ENCODE measurements at places on chromosomes 7 and 10.

DNA sequence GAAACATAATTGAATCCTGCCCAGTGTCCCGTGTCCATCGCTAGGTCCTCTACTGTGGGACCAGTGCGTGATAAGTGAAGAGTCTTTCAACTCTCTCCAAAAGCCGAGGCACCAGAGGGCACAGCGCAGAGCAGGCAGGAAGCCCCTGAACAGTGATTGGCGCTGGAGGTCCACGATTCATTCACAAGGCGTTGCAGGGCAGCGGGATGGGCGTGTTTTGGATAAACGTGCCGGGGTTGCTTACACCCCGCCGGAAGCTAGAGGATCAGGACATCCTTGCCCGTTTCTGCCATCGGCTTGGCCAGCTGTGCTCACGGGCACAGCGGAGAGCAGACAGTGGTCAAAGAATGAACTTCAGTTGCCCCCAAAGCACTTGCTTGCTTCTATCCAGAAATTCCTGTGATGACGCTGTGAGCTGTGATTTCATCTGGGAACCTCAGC lies 86.0 kb upstream of the PFKP start:
- DNase-seq = no peak

GRCh38 chr7:36708767-36709166 lies 15.5 kb downstream of the AOAH start:
- no peak for DNase-seq

GRCh38 chr10:132237871-132238270 lies 51.1 kb downstream of the DPYSL4 start:
- DNase-seq = no peak

DNA sequence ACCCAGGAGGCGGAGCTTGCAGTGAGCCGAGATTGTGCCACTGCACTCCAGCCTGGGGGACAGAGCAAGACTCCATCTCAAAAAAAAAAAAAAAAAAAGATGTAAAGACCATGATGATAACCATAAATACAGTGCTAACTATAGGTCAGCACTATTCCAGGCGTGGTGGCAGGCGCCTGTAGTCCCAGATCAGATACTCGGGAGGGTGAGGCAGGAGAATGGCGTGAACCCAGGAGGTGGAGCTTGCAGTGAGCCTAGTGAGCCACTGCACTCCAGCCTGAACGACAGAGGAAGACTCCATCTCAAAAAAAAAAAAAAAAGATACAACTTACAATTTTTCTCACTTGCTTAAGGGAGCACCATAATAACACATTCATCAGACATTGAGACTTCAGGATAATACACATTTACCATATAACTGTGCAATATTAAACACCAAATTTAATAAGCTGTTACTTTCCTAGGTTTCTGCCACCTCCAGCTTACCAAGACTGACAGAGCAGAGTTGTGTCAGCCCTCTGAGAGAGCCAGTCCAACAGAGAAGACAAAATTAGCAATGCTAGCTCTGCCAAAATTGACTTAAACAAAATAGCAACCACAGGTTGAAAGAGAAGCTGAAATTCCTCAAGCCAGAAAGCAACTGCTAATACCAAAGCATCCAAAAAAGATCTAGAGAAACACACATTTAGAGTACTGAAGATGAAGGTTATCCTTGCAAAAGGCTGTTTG lies 8.2 kb downstream of the DNA2 start:
- DNase-seq = no peak

DNA sequence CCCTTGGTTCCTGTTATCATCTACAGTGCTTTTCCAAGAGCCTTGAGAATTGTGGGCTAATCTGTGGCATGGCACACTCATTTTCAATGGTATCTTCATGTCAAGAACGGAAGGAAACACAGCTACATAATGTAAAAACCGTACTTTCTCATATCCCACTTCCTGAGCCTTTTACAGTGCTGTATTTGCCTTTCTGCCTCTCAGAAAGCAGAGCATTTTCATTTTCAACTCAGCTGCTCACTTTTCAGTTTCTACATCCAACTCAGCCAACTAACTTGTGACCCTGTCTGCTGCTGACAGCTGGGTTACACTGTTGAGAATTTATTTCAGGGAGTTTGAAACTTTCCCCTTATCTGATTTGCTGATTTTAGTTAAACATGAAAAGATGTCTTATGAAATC lies 875.8 kb upstream of the KCND2 start:
- DNase-seq = no peak

- no peak for DNase-seq
Observed at GRCh38 chr7:148241700-148242293, 348.8 kb upstream of the C7orf33 start.

DNA sequence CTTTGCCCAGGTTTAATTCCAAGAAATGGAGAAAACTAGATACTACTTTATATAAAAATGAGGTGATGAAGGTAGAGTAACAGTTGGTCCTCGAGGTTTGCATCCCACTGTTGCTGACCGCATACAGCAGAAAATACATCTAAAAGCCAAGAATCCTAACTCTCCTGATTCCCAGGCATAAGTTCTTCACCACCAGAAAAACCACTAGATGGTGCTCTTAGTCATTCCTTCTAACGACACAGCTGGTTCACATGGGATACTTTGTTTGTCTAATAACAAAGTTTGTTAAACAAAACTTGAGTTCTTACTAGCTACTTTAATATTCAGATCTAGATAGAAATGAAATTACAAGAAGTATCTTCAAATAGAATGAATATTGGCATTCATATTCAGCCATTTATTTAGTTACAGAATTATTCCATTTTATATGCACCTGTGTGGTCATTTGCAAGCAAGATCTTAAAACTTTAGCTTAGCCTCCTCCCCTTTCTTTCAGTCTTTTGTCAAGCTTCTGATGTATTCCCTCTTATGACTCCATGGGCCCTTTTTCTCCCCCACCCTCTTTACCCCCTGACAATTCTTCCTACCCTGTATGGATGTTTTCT lies 54.1 kb upstream of the CYP26C1 start:
- DNase-seq = no peak

DNA sequence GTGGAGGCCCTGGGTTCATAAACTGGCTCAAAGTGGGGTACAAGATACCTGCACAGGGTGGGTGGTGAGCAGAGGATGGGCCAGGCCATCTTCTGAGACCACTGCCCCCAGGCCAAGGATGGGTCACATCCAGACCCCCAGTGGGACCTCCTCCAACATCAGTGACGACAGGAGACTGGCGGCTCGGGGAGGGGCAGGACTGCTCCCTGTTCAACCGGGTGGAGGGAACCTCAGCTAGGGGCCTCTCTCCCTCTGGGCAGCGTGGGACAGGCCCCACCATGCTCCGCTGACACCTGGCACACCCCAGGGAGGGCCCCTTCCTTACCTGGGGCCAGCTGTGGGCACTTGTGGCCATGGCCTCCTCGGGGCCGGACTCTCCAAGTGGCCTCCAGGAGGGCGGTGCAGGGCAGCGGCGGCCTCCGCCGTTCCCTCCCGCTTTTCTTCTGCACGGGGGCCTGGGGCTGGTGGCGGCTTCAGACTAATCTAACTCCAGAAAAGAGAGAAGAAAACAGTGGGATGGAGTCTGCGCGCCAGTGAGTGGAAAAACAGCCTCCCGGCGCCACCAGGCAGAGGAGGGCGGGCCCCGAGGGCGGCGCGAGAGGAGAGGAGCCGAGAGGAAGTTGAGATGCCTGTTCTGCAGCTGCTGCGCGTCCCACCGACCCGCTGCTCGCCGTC lies at the start of gene CALHM2:
CALHM2 (minus strand) TSS at position 540 of the 675 bp plus-strand sequence. CDS start 2,429 bp downstream, outside the sequence.
- peak; percentile 32 for DNase-seq

DNA sequence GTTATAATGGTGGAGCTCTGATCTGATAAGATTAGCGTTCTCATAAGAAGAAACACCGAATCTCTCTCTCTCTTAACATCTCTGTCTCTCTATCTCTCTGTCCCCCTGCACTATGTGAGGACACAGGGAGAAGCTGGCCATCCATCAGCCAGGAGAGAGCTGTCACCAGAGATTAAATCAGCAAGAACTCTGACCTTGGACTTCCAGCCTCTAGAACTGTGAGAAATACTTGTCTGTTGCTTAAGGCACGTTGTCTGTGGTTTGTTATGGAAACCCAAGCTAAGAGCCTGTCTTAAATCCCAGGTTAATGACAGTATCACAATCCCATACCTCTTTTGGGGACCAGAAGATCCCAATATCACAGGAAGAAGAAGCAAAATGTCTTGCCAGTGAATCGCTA lies 132.0 kb upstream of the AKR1E2 start:
- DNase-seq = no peak

DNA sequence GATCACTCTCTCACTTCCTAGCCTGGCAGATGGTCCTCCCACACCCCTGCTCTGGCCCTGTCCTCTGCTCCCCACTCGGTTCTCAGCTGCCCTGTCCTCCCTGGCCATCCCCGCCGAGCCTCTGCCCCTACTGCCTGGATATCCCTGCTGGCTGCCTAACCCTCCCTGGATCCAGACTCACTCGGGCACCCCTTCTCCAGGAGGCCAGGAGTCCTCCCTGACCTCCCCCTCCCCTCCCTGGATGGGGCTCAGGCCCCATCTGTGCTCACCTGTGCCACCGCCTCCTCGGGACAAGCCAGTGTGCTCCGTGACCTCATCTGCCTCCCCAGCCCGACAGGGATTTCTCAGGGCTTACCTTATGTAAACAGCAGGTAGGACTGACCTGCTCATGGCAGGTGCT lies 406.1 kb downstream of the TCERG1L start:
- no peak for DNase-seq

DNA sequence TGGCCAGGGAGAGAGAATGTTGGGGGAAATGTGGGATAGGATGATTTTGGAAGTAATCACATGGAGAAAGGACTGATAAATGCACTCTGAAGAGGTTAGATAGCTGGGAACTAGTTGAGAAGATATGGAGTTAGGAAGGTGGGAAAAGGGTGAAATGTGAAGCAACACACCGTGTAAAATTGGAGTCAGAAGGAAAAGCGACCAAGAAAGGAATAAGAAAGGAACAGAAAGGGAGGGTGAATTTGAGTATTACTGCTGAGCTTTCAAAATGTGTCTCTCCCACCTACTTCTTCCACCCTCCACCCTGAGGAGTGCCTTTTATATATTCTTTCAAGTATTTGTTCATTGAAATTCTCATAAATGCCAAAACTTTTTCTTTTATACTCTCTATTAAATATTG lies 171.8 kb downstream of the BMPER start:
- DNase-seq = no peak

Measured in activated CD4-positive, CD25-positive, alpha-beta regulatory T cell (primary cell).